ENCODE measurements at places on chromosomes 16 and 17.
A peak's percentile ranks its signal among the peaks of the same experiment; 100 is the strongest.

DNA sequence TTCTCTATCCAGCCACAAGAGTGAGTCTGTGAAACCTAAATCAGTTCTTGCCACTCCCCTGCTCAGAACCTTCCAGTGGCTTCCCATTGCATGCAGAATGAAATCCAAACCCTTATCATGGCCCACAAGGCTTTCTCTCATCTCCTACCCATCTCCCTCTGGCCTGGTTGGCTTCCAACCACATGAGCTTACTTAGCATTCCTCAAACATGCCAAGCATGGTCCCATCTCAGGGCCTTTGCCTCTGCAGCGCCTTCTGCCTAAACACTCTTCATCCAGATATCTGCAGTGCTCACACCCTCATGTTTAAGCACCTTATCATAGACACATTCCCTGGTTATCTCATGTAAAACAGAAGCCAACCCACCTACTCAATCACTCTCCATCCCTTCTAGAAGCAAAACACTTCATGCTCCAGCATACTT lies 15.5 kb downstream of the TK2 start:
- DNase-seq, result no peak

DNA sequence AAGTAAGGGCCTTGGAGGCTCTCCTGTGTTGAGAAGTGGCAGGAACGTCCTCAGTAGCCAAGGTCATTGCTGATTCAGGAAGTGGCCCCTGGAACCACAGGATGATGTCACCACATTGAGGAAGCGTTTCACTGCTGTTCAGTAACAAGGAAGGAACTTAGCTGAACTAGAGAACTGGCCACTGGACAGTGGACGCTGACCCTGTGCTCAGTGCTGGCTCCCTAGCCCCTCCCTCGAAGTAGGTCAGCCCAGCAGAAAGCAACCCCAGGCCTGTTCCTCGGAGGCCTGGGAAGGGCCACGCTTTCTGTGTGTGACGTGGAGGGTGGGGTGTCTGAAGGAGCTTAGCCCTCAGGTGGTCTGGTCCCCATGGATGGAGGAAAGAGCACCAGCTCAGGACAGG lies 58.3 kb downstream of the B9D1 start:
- no peak for DNase-seq

DNA sequence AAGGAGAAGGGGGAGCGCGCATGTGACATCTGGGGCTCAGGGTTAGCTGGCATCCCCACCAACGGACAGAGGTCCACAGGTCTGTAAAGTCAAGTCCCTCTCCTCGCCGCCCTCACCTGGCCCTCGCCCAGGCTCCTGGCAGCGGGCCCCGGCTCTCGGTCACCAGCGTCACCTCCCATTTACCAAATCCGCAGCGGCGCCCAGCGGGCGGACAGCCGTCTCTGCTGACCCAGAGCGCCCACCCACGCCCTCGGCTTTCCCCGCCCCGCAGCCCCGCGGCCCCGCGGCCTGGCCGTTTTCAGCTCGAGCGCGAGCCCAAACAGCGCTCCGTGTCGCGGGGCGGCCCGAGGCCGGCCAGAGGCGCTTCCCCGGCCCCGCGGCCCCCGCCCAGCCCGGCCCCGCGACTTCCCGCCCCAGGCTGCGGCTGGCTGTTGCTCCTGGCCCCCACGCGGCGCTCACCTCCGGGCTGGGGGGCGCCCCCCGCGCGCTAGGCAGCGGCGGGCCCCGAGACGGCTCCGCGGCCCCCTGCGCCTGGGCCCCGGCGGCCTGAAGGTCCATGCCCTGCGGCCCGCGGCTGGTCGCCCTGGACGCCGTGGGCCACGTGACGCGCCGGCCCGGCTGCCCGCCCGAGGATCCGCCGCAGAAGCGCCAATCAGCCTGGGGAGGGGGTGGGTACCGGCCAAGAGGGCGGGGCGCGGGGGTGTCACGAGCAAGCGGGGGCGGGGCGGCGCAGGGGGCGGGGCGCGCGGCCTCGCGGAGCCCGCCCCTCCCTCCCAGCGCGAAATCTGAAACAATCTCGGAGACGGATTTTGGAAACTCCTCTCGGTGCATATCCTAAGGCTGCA lies at the start of gene COPRS:
Gene COPRS, minus strand, starts transcription at position 603 of the 845 bp plus-strand sequence. Its CDS starts 45 bp downstream, at position 558.
- DNase-seq, result peak; percentile 67

GRCh38 chr17:82865774-82866395 lies 26.1 kb upstream of the ZNF750 start:
- DNase-seq, result peak; percentile 93

DNA sequence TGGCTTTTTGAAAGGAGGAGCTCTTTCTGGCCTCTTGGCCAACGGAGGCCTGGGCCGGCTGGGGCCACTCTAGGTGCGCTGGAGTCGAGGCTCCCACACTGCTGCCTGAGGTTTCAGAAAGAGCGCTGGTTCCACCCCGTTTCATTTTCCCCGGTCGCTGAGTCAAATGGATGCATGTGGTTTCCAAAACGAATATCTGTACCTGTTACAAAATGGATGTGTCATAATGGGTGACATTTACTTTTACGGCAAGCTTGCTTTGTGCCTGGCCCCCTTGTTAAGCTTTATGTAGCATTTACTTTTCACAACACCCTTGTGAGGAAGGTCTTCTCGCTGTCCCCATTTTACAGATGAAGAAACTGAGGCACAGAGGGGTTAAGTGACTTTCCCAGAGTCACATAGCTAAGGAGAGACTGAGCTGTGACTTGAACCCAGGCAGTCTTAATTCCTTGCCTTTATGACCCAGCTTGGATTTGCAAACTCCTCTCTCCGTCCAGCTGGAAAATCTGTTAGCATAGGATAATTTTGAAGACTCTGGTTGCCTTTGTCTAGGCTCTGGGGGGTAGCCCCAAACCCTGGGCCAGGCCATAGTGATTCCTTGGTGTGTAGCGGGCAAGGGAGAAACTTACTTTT lies 10.6 kb downstream of the KSR1 start:
- no peak for DNase-seq

- no peak for DNase-seq
Measured at GRCh38 chr17:43070872-43071271, 45.8 kb downstream of the RND2 start.

- DNase-seq, result no peak
Measured at GRCh38 chr16:12902511-12903372, 1.3 kb downstream of the SHISA9 start.

DNA sequence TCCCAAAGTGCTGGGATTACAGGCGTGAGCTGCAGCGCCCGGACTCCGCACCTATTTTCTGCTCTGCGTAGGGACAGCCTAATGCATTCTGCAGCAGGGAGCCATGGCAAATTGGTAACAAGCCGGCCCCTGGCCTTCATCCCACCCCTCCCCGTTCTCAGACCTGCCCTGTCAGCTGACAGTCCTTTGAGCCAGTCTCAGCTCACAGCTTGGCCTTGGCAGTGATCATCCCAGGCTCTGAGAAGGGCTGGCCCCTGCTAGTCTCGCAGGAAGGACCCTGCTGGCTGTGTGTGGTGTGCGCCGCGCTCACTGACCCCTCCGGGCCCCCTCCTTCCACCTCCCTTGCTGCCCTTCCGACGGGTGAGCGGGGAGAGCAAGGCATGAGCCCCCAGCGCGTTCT lies 10.3 kb upstream of the NPTX1 start:
- no peak for DNase-seq

DNA sequence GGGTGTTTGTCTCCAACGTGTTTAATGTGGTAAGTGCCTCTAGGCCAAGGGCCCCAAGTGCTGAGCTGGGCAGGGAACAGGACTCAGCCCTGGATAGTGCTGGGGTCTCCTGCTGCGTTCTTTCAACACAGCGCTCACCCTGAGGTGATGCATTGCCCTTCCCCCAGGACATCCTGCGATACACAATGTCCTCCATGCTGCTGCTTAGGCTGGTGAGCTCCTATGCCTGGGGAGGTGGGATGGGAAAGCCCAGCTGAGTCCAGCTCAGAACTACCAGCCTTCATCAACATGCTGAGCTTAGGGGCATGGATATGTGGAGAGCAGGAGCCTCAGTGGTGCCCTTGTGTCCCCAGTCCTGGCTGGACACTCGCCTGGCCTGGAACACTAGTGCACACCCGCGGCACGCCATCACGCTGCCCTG lies 563 bp downstream of the ZACN start:
- DNase-seq, result no peak

GRCh38 chr17:6343191-6343590 lies 91.7 kb downstream of the AIPL1 start:
- no peak for DNase-seq

DNA sequence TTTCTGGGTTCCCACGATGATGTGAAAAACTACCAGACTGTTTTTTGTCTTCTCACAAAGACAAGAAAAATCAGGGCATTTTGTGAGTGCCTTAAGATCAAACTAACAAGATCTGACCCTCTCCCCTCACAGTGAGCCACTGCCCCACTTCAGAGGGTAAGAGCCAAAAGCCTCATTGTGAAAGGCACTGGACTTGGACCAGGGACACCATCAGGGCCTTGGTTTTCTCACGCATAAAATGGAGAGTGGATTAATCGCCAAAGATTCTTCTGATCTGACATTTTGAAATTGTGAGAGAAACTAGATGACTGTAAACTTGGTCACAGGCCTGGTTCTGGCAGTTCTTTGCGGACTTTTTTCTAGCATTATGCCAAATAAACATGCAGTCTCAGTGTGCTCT lies 21.0 kb upstream of the ENDOV start:
- DNase-seq, result no peak

DNA sequence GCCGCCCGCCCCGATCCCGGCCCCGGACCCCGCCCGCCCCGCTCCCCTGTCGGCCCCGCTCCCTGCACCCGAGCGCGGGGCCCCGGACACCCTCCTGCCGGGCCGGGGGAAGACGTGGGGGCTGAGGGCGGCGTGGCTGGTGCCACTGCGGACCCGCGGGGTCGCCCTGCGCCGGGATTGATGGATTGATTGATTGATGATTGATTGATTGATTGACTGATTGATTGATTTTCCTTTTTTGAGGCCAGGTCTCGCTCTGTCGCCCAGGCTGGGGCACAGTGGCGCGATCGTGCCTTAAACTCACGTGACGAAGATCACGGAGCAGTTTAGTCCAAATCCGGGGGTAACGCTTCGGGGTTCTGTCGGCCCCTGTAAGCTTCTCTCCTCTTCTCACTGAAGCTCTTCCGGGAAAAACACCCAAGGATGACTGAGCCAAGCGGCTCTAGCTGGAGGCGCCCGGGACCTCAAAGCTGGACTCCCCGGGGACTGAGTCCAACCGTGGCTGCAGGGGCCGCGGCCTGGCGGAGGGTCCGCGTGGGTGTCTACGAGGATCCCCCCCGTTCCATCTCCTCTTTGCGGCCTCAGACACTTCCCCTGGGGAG lies 40.2 kb upstream of the BHLHA9 start:
- no peak for DNase-seq

Data from NCI-H2081 (cell line).